ENCODE measurements at places on chromosomes 2 and 18.

GRCh38 chr2:181613241-181613640 is 43.7 kb downstream of the CERKL start:
- DNase-seq: no peak

DNA sequence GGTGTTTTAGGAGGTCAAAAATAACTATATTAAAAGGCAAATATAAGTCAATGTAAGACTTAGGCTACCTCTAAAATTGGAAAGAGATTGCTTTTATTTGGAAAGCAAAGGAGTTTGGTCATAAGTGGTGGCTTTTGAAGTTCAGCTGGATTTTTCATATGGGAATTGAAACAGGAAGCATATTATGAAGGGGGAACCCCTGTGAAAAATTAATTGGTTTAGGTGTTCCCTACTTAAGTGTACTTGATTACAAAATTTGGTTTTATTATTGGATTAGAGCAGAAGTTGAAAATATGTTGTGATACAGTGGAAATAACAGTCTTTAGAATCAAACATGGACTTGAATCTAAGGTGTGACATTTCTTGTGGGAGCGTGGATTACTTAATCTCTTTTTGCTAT is 121.4 kb upstream of the TTC27 start:
- no peak for DNase-seq

GRCh38 chr2:74847070-74847858 is 13.3 kb downstream of the HK2 start:
- DNase-seq: no peak

- DNase-seq: no peak
Observed at GRCh38 chr2:71045865-71046548, 22.4 kb upstream of the NAGK start.

- no peak for DNase-seq
Observed at GRCh38 chr2:123116595-123116994, 908.5 kb upstream of the CNTNAP5 start.

DNA sequence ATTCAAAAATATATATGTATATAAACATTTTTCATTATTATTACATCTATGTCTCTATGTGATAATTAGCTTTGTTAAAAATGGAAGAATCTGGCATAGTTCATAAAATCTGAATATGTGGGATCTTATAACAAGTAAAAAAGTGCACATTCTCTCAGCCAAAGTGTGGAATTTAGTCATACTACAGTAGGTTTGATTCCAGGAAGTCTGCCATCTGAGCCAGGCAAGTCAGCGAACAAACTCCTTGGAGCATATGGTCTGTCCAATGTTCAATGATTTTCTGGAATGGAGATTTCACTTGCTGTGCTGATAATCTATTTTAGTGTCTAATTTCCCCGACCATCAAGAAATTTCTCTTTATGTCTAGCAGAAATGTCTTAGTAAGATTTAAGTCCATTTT is 1033.2 kb upstream of the NXPH2 start:
- no peak for DNase-seq

DNA sequence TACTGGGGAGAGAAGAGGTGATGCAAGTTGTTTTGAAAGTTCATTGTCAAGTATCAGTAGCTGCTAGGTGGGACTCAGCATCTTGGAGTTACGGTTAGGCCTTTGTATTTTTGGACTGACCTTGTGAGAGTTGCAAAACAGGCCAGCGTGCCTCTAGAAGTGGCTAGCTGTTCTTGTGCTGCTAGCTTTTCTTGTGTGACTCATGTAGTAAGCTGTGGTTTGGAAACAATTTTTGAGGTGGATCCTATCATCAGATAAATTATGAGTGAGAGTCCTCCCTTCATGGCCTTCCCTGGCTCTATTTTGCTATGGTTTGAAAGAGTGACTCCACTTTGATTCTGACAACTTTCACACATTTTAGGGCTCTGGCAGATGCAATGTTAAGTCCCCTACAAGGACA is 409.2 kb upstream of the HS6ST1 start:
- no peak for DNase-seq

GRCh38 chr2:38523728-38524437 is 78.8 kb downstream of the HNRNPLL start:
- DNase-seq: peak; percentile 38

DNA sequence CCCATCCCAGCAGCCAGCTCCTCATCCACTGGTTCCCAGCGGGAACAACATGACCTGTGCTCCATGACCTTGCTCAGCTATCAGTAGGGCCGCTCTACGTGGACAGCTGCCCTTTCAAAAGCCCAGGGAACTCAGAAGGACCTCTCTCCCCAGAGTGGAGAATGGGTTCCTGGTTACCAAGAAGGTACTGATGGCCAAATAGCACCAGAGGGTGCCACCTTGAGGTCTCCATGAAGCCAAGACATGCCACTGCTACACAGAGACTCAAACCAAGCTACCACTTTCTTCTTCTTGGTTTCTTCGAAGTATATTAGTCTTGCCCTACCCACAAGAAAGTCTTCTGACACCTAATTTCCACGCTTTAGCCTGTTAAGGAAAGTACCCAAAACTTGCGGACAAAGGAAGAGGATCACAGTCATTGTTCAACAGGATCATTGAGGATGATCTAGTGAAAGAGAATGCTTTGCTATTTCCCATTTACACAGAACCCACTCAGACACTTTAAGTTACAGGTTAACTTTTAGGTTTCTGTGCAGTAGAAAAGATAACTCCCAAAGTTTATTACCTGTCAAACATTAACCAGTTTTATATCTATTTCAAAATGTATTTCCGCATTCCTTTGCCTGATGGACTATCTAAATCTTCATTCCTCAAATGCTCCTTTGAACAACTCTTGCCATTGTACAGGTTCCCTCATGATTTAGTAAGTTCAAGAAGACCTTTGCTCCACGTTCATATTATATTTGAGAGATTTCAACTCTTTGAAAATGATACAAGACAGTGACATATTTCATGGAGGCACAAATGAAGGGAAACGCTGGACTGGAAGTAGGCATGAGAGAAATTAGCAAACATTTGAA is 102.2 kb downstream of the ALPK2 start:
- no peak for DNase-seq

DNA sequence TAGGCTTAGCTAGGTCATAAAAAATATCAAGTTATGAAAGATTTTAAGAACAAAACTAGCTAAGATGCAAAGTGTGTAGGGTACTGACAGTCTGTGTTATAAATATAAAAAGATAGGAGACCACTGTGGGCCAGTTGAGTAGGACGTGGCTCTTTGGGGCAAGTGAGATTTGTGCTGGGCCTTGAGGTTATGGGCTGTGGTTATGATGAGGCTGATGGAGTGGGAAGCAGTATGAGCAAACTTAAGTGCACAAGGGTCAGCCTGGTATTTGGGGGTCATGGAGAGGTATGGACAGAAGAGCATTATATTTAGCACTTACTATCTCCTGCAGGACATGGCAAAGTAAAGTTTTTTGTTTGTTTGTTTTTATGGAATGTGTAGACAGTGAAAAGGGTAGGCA is 70.1 kb downstream of the SETBP1 start:
- DNase-seq: no peak

- no peak for DNase-seq
Observed at GRCh38 chr18:47944972-47945852, 14.8 kb upstream of the SMAD2 start.

GRCh38 chr18:755506-755905 is 43.1 kb upstream of the ENOSF1 start:
- no peak for DNase-seq

GRCh38 chr2:240247868-240248720 is 107.6 kb upstream of the OTOS start:
- peak; percentile 58 for DNase-seq

DNA sequence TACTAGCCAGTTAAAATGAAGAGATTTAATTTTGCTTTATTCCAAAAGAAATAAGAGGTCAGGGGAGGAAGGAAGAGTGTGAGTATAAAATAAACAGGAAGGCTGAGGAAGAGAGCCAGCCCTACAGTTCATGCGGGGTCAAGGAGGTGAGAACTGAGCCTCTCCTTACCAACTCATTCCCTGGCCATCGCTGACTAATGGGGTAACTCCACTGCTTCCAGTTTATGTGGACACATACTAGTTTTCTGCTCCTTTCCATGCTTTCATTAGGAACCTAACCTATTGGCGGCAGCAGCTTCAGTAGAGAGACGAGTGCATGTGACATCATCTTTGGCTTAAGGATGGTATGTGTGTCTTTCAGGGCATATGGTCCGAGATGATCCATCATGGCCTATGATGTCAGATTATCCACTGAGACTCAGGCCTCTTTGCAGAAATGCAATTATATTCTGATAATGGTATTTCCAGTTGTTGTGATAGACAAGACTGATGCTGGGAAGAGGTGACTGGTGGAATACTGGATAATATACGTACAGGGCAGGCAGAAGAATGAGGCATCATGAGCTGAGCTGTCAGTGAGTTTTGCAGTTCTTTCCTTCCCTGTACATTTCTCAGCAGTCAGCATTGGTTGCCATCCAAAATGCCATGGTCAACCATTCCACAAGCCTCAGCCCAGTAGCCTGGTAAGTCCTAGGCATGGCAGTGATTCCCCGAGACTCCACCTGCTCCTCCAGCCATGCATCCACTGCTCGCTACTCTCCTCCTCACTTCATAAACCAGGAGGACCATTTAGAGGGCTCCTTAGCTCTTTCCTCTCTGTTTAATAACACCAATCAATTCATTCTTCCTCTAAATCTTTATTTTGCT is 184.6 kb upstream of the OSR1 start:
- DNase-seq: no peak
